ENCODE measurements at places on chromosomes 2 and 18. TPM values are rescaled to one million over a fixed set of nuclear protein-coding genes. Genes with fewer than 3 reads are reported as not detected.

The CPO gene
- not detected for total RNA-seq

The RAB17 gene
- total RNA-seq: 0.19 TPM

The SNORC gene
- 0.32 TPM for total RNA-seq

The GPBAR1 gene
- 0.06 TPM for total RNA-seq

The DCAF17 gene
- 16.5 TPM for total RNA-seq

The ZSWIM2 gene
- total RNA-seq: 0.06 TPM

The TBR1 gene
- total RNA-seq: not detected

The FASTKD2 gene
- total RNA-seq: 45.6 TPM

The CTAGE1 gene
- not detected for total RNA-seq

The MYO5B gene
- total RNA-seq: 6.3 TPM

The IL36RN gene
- total RNA-seq: not detected

The COLEC11 gene
- total RNA-seq: not detected

The ST6GAL2 gene
- not detected for total RNA-seq

The HAAO gene
- not detected for total RNA-seq

The HOXD9 gene
- total RNA-seq: 0.06 TPM

The TM4SF20 gene
- total RNA-seq: not detected

The LRRC30 gene
- not detected for total RNA-seq

The CXCR1 gene
- total RNA-seq: not detected

The VAPA gene
- 246 TPM for total RNA-seq

The ZSCAN30 gene
- total RNA-seq: 19.1 TPM

The NCL gene
- total RNA-seq: 154 TPM

The ADAM23 gene
- total RNA-seq: 3.1 TPM

The RIT2 gene
- not detected for total RNA-seq

The STARD6 gene
- total RNA-seq: not detected

The HNMT gene
- 45.6 TPM for total RNA-seq

The CTNNA2 gene
- 0.06 TPM for total RNA-seq

The SPATA3 gene
- not detected for total RNA-seq

The ZNF396 gene
- total RNA-seq: 0.19 TPM

The UPP2 gene
- total RNA-seq: not detected

The GREB1L gene
- 15.2 TPM for total RNA-seq

The ANKRD36 gene
- total RNA-seq: 11.6 TPM

The ANO7 gene
- total RNA-seq: 1.6 TPM

The GDF7 gene
- total RNA-seq: not detected

The ZNF514 gene
- 7.5 TPM for total RNA-seq

The SAG gene
- total RNA-seq: not detected

The SLC38A11 gene
- not detected for total RNA-seq

The CPSF3 gene
- total RNA-seq: 56.0 TPM
